ENCODE measurements at places on chromosomes 16 and 17.

DNA sequence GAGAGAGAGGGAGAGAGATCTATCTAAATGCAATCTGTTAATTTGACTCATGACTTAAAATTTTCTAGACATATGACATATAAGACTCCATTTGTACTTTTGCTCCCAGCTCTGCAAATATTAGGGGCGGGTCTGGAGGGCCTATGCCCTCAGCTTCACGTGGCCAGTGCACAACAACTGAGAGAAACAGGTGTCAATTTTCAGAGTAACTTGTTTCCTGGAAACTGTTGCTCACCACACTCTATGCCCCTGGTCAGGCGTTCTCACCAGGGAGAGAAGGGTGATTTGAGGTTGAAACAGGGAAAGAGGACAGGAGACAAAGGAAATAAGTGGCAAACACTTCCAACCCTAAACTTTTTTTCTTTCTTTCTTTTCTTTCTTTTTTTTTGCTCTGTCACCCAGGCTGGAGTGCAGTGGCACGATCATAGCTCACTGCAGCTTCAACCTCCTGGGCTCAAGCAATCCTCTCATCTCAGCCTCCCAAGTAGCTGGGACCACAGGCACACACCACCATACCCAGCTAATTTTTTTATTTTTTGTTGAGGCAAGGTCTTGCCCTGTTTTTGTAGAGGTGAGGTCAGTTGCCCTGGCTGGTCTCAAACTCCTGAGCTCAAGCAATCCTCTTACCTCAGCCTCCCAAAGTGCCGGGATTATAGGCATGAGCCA, 270.0 kb downstream of the SLC39A11 start:
- DNase-seq: no peak

DNA sequence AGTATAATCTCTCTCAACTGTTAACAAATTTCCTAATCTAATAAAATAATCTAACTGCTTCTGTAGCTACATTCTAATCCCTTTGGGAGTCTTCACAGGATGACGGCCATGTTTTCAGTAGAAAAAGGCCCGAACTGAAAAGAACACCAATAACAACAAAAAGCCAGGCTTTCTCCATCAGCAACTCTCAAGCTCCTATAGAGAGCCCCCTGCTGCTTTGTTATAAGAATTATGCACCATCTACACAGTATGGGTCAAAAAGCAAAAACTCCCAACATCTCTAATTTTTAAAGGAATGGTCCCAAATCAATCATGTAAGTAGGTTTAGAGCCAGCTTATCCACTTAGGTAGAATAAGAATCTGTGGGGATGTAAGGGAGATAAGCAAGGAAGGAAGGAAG, 163.6 kb upstream of the C17orf78 start:
- no peak for DNase-seq

DNA sequence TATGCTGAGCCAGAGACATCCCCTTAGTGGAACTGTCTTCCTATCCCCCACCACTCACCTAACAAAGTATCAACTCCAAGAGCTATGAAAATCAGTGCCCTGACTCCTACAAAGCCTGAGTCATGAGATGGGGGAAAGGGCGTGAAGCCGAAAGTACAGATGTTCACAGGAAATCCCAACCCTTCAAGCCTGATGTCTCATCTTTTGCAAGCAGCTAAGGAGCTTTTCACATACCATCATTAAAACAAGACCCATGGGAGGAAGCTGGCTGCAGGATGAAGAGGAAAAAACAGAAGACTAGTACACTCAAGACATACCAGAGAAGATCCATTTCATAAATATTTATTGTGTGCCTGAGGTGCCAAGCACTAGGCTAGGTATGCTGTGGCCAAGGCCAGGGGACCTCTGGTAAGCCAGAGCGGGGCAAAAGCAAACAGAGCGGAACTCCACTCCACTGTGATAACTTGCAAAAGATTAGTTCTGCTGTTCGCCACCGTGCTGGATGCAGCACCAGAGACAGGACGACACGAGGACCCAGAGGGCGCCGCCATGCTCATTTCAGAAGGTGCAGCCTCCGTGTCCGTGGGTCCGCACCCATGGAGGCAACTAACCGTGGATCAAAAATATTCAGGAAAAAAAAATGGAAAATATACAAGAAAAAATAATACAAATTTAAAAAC, 4.5 kb upstream of the MNT start:
- no peak for DNase-seq

DNA sequence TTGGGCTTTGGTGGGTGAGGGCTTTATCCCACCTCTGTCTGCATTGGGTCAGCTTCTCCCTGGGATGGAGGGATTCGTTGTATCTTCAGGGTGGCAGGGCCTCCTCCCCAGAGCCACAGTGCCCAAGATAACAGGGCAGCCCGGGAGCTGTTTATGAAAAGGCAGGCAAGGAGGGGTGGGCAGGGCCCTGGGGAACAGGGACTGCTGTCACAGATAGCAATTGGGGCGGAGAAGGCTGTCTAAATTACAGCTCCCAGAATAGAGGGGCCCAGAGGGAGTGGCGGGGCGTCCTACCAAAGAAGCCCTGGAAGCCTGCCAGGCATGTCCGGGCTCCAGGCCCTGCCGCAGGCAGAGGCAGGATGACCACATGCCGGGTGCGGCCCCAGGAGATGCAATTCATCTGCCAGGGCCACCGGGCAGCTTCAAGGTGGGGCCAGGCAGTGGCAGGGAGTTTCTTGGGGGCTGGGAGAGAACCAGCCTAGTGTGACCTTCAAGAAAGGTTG, 18.8 kb upstream of the PHOSPHO1 start:
- DNase-seq: no peak

GRCh38 chr16:31472709-31473203, 804 bp downstream of the TGFB1I1 start:
- DNase-seq: peak; percentile 86

DNA sequence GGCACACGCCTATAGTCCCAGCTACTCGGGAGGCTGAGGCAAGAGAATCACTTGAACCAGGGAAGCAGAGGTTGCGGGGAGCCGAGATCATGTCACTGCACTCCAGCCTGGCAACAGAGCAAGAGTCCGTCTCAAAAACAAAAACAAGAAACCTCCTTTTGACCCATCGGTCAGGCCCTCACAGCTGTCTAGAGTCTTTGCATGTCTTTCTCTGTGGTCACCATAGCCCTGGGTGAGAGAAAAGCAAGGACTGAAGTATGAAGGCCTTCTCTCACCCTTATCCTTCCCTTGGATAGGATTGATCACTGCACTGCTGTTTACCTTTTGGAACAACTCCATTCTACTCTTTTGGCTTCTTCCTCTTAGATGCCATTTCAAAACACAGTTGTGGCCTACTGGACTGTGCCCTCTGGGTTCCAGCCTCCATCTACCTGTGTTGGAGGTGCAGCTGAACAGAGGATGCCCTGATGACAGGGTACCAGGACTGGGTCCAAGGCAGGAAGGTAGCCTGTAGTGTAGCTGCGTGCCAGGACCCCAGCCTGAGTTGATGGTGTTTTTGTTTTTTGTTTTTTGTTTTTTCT, 37.1 kb downstream of the LDHD start:
- no peak for DNase-seq

DNA sequence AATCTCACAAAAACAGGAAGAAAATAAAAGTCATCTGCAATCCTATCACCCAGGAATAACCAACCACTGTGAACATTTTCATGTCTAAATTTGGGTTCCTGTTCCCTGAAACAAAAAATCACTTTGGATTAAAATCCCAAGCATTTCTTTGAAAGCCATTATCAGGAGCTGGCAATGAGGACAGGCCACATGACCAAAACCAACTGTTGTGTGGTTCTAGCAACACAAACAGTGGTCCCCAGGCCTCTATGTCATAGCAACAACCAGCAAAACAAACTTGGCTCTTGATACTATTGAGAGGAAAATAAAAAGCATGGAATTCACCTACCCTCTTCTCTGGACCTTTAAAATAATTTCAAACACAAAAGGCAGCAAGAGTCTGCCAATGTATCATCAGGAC, 252.5 kb downstream of the SLC39A11 start:
- DNase-seq: no peak

DNA sequence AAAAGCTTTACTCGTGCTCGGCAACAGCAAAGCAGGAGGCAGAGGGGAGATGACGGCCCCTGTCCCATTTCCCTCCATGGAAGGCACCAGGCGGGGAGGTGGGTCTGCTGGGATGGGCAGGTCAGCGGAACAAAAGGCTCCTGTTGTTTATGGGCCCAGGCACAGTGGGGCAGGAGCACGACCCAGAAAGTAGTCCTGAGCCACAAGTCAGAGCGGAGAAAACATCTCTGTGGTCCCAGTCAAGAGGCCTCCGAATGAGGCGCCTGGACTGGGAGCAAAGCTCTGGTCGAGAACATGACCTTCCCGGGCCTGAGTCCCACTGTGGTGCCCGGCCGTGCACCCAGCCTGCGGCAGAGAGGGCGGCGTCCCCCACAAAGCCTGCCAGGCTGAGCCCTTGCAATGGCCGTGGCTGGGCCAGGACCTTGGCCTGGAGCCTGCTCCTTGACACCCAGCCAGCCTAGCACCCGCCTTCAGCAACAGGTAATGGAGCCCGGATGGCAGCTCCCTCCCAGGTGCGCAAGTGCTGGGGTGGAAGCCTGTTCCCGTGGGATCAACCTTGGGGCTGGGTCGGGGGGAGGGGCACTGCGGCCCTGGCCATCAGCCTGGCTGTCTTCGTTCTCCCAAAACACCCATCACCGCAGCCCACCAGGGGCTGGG, 3.6 kb downstream of the RFNG start:
- no peak for DNase-seq
